Stimulated activated CD4-positive, alpha-beta T cell treated with anti-CD3 and anti-CD28 coated beads, TNF-alpha, amount 100 ng/mL, for 1 hour (primary cell): ENCODE measurements at places on chromosomes 7 and 10.

DNA sequence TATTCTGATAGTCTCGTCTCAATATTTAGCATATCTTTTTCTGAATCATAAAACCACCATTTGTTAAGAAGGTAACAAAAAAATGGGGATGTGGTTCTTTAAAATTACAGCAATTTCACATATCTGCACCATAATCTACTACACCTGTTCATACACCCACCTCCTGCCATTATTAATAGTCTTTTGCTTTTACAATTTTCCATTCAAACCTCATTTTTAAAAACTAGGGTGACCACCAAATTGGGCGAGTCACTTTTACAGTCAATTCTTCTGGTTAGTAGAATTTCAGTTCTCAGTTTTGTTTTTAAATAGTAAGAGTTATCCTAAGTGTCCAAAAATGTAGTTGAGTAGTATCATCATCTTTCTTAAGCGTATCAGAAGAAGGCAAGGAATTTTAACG, 48.4 kb upstream of the GSAP start:
- DNase-seq = no peak

DNA sequence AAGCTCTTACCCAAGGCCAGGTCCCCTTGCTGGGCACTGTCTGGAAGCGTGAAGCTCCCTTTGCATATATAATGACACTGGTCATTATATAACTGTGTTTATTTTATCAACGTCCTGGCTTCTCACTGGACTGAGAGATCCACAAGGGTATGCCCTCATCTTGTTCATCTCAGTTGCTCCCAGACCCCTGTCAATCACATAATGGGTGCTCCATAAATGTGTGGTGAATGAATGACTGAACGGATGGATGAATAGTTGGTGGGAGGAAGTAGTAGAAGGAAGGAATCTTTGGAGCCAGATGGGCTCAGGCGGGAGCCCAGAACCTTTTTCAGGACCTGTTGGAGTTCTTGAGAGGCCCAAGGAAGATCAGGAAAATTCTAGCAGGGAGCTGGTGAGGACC, 7.7 kb upstream of the SFRP5 start:
- no peak for DNase-seq

DNA sequence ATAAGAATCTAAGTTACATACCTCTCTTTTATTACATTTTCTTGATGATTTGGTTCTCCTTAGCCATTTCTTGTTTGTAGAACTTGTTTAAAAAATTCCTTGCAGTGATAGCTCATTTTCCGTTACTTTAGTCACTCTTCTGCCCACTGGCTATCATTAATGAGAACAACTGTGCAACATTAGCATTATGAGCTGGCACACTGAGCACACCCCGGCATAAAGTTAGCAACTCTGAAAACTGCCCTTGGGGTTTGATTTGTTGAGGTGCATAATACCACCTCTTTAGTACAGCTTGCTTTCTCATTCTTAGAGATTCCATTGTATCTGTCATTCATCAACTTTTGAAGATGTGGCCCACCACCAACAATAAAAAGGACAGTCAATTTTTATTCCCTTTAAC, 87.6 kb upstream of the ADCY1 start:
- no peak for DNase-seq

DNA sequence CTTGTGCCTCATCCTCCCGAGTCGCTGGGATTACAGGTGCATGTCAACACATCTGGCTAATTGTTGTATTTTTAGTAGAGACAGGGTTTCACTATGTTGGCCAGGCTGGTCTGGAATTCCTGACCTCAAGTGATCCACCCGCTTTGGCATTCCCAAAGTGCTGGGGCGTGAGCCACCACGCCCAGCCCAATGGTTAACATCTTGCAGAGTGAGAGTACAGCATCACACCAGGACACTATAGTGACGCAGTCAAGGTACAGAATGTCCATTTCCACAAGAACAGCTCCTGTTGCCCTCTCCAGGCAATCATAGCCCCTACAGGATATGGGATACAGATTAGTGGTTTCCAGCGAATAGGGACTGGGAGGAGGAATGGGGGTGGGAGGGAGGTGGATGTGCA, 34.0 kb downstream of the MYO1G start:
- DNase-seq = no peak
